Psoas muscle (tissue), 8 donors: ENCODE measurements at places on chromosomes 2 and 18.

- H3K4me3 ChIP-seq = peak overlapping the region; percentile 25
- H3K4me1 ChIP-seq = peaks cover 26% of the 10 kb centered on the region
- H3K27me3 ChIP-seq = no peaks in the 10 kb centered on the region
- H3K36me3 ChIP-seq = peaks cover 23% of the 10 kb centered on the region
- peak overlapping the region; percentile 36 for H3K27ac ChIP-seq
These were observed 2.4 kb upstream of the CTDP1 start for GRCh38 chr18:79677221-79677620.

DNA sequence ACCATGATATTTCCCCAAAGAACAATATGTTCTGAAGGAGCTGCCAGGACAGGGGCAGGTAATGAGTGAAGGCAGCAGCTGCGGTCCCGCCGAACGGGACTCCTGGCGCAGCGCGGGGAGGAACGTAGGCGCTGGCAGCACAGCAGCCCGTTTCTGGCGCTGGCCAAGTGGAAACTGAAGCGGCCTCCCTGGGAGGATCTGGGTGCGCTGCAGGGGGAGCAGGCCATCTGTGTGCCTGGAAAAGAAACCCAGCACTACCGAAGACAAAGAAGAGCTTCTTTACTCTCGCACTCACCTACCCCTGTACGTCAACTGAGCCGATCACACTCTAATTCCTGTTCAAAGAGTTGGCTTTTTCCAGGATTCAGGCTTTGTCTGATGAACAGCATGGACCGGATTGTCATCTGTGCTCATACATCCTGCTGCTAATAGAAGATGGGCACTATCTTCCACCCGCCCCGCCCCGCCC lies 11.8 kb downstream of the G6PC2 start:
- peak; percentile 70 for DNase-seq
- peak overlapping the region; percentile 52 for H3K4me3 ChIP-seq
- H3K36me3 ChIP-seq = no peaks in the 10 kb centered on the region
- H3K27ac ChIP-seq = peak overlapping the region; percentile 64
- H3K27me3 ChIP-seq = no peaks in the 10 kb centered on the region

DNA sequence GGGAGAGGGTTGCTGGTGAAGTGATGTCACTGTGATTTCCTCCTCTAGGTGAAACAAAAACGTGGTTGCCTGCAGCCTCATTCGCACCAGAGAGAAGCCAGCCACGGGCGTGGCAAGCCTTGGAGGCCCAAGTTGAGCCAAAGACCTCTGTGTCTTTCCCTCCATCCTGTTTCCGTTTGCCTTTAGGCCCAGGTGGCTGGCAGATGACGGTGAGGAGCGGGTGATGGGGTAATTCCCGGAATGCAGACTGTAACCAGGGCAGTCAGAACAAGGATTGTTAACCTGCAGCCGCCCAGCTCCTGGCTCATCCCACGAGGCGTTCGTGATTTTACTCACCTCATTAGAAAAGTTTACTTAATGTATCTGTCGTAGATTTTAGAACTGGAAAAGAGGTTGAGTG lies 14.4 kb downstream of the CTIF start:
- no peaks in the 10 kb centered on the region for H3K27me3 ChIP-seq
- peaks cover 5% of the 10 kb centered on the region for H3K36me3 ChIP-seq
- no peak overlapping the region for H3K4me3 ChIP-seq
- peaks cover 15% of the 10 kb centered on the region for H3K4me1 ChIP-seq

GRCh38 chr2:53784436-53784835 lies 2.3 kb downstream of the ASB3 start:
- H3K27ac ChIP-seq = no peak overlapping the region
- no peaks in the 10 kb centered on the region for H3K27me3 ChIP-seq
- H3K4me3 ChIP-seq = no peak overlapping the region
- H3K4me1 ChIP-seq = peaks cover 28% of the 10 kb centered on the region
- DNase-seq = no peak

DNA sequence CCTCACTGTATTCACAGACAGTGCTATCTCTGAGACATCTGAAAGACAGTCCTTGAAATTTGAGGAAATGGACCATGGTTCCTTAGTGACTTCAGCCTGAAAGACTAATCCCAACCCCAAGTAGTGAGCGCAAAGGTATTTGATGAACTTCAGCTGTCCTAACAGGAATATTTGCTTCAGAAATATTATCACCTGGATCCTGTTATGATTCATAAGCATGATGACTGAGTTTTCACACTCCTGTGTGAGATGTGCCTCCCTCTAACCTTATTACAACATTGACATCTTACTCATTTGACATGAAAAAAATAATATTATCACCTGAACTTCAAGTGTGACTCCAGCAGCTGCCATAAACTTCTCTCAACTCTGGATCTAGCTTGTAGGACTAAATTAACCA lies 11.6 kb upstream of the MRPL19 start:
- peak overlapping the region; percentile 12 for H3K27ac ChIP-seq
- no peak overlapping the region for H3K4me3 ChIP-seq
- no peaks in the 10 kb centered on the region for H3K27me3 ChIP-seq
- H3K36me3 ChIP-seq = no peaks in the 10 kb centered on the region
- DNase-seq = no peak

- H3K4me1 ChIP-seq = no peaks in the 10 kb centered on the region
- H3K4me3 ChIP-seq = no peak overlapping the region
- no peaks in the 10 kb centered on the region for H3K27me3 ChIP-seq
- no peaks in the 10 kb centered on the region for H3K36me3 ChIP-seq
- no peak overlapping the region for H3K27ac ChIP-seq
These were observed 117.5 kb upstream of the NCKAP5 start for GRCh38 chr2:133685636-133686215.

DNA sequence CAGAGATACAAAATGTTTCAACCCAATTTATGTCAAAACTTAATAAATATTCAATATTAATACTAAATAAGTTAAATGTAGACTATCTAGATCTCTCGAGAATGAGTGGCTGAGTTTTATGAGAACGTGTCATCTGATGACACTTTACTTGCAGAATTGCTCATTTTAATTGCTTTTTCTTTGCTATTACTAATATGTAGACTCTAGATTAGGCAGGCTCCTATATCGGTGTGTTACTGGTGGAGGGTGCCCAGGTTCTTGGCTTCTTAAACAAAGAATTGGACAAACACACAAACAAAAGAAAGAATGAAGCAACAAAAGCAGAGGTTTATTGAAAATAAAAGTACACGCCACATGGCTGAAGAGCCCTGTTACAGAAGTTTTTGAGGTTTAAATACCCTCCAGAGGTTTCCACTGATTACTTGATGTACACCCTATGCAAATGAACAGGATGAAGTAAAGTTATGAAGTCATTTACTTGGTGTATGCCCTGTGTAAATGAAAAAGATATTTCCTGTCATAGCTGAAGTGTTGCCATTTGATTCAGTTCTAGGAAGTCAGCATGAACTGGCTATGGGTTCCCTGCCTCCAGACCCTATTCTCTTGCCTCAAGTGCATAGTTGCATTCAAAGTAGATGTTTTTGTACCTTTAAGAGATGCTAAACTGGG lies 122.9 kb upstream of the ITGA4 start:
- no peak overlapping the region for H3K4me3 ChIP-seq
- no peaks in the 10 kb centered on the region for H3K36me3 ChIP-seq
- H3K27me3 ChIP-seq = no peaks in the 10 kb centered on the region
- no peaks in the 10 kb centered on the region for H3K4me1 ChIP-seq
- no peak for DNase-seq

DNA sequence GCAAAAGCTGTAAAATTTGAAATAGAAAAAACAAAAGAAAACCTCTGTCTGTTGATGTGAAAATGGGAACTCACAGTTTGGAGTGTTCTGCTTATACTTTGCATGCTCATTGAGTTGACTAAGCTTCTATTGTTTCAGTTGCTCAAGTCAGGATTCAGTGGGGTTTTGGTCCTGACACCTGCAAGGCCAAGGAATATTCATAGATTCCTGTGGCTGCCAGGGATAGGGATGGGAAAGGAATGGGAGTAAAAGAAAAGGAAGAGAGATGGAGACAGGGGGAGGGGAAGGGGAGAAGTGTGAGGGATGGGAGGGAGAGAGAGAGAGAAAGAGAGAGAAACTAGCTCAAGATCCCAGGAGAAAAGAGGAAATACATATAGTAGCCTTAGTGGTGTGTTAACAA lies 1.3 kb downstream of the CPS1 start:
- no peaks in the 10 kb centered on the region for H3K36me3 ChIP-seq
- no peak overlapping the region for H3K27ac ChIP-seq
- H3K4me1 ChIP-seq = no peaks in the 10 kb centered on the region
- no peak for DNase-seq

DNA sequence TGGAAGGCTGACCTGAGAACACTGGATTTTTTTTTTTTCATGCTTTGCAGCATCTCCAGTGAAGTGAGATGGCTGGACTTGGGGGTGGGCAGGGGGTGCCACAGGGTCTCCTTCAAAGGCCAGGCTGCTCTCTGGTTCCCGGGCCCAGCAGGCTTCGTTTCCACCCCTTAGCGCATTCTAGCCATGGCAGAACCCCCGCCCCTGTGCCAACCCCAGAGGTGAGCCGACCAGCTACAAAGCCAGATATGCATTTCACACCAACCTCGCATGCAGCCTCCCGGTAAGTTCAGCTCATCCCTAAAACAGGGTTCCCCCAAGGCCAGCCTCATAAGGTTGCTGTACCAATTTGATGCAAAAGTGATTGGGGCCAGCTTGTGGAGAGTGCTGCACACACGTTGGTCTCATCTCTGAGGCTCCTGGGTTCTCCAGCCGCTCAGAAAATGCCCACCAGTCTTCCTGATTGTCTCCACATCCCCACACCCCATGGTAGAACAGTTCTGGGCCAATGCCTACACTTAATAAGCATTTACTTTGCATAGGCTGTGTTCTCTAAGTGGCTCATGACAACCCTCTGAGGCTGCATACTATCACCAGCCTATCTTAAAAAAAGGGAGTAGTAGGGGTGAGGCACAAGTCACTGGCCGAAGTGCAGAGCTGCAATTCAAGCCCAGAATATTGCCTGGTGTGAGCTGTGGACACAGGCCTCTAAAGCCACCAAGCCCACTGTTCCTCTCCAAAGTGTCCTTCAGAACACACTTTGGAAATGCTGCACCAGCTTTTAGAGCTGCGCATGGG lies 23.3 kb downstream of the SMAD7 start:
- peaks cover 84% of the 10 kb centered on the region for H3K4me1 ChIP-seq
- H3K27ac ChIP-seq = no peak overlapping the region
- no peak overlapping the region for H3K4me3 ChIP-seq
- H3K27me3 ChIP-seq = no peaks in the 10 kb centered on the region
- no peak for DNase-seq
- H3K36me3 ChIP-seq = no peaks in the 10 kb centered on the region

DNA sequence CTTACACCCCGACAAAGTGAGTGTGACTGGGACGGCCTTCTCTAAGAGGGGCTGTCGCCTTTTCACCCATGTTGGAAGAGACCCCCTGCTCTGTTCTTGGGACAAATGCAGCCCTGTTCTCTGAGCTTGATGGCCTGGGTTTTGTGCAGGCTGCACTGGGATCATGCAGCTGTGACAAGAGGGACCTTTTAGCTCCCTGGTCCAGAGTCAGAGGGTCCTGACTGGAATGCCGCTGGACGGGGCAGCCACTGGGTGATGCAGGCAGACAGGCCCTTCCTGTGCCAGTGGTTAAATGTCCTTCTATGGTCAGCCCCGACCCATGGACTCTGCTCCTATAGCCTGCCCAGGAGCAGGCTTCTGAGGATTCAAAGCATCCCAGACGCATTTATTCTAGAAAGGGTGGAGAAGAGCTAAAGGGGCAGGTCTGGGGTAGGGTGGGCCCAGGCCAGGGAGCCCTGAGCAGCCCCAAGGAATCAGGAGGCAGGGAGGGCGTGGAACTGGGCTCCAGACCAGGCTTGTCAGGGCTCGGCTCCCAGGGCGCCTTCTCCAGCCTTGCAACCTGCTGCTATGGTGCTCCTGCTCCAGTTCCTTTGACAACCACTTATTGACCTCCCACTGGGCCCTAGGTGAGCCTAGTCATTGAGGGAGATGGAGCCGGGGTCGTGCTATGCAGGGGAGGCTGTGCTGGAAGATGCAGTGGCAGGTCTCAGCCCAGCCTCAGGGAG lies 277.9 kb upstream of the HS6ST1 start:
- no peak overlapping the region for H3K4me3 ChIP-seq
- H3K36me3 ChIP-seq = no peaks in the 10 kb centered on the region
- no peak for DNase-seq
- no peaks in the 10 kb centered on the region for H3K27me3 ChIP-seq
- no peaks in the 10 kb centered on the region for H3K4me1 ChIP-seq
- no peak overlapping the region for H3K27ac ChIP-seq

- no peak overlapping the region for H3K27ac ChIP-seq
- H3K36me3 ChIP-seq = no peaks in the 10 kb centered on the region
- peaks cover 50% of the 10 kb centered on the region for H3K4me1 ChIP-seq
- DNase-seq = no peak
These were observed 69.0 kb downstream of the BABAM2 start for GRCh38 chr2:27959496-27959895.

GRCh38 chr2:18194161-18194560 lies 315.7 kb downstream of the KCNS3 start:
- no peaks in the 10 kb centered on the region for H3K4me1 ChIP-seq
- H3K27me3 ChIP-seq = no peaks in the 10 kb centered on the region
- no peak overlapping the region for H3K27ac ChIP-seq
- H3K36me3 ChIP-seq = no peaks in the 10 kb centered on the region
- H3K4me3 ChIP-seq = no peak overlapping the region
- DNase-seq = no peak

GRCh38 chr18:46343931-46344372 lies 239.8 kb downstream of the HAUS1 start:
- H3K4me1 ChIP-seq = no peaks in the 10 kb centered on the region
- H3K4me3 ChIP-seq = no peak overlapping the region
- no peak overlapping the region for H3K27ac ChIP-seq
- H3K27me3 ChIP-seq = no peaks in the 10 kb centered on the region

GRCh38 chr18:32287249-32287648 lies 97.4 kb downstream of the MEP1B start:
- H3K4me3 ChIP-seq = no peak overlapping the region
- no peak overlapping the region for H3K27ac ChIP-seq
- H3K27me3 ChIP-seq = no peaks in the 10 kb centered on the region
- H3K4me1 ChIP-seq = no peaks in the 10 kb centered on the region
- DNase-seq = no peak
- H3K36me3 ChIP-seq = peaks cover 15% of the 10 kb centered on the region

DNA sequence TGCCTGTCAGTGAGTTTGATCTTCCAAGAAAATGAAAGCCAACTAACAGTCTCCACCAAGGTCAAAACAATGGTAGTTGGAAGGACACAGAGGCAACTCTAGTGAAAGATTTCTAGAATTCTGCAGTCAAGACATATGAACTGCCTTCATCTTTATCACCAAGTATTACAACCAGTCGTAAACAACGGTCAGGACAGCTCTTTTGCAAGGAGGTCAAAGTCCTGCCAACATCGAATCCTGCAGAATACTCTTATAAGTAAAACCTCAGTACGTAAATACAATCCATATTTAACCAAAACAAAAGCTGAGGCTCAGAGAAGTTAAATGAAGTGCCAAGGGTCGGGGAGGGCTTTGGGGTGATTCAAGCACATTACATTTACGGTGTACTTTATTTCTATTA lies 3.1 kb downstream of the FEZ2 start:
- peak overlapping the region; percentile 99 for H3K4me3 ChIP-seq
- H3K36me3 ChIP-seq = peaks cover 8% of the 10 kb centered on the region
